Spleen (tissue), 13 donors: ENCODE measurements at places on chromosomes 6 and 20. TPM values are rescaled to one million over a fixed set of nuclear protein-coding genes. Genes with fewer than 3 reads are reported as not detected.

DNA sequence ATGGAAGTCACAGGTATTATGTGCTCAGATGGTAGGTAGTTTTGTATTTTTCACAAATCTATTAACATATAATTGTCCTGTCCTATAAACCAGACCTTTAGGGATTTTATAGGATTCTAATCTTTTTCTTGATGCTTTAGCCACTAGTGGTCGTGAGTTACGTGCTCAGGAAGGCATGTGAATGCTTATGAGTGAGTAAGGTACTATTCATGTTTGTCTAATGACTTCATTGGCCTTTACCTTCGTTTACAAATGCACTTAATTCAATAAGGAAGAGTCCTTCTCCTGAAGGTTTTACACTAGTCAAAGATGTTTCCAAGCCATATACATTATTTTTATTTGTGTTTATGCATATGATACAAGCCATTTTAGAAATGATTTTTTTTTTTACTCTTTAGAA lies 23.0 kb downstream of the PACRG start:
- DNase-seq: no peak

DNA sequence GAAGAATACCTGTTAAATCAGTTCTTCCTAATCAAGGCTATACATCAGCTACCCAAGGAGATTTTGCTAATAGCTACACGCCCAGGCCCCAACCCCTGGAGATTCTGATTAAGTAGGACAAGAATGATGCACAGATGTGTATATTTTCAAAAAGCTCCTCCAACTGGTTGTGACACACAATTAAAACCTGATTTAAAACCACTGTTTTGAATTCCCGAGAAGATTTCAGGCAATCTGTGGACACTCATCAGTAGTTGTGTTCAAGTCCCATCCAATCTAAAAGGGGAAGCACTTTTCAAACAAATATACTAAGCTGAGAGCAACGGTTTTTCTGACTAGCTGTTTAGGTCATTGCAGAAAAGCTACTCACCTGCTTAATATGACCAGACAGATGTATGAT lies 118.9 kb upstream of the NHSL1 start:
- no peak for DNase-seq

DNA sequence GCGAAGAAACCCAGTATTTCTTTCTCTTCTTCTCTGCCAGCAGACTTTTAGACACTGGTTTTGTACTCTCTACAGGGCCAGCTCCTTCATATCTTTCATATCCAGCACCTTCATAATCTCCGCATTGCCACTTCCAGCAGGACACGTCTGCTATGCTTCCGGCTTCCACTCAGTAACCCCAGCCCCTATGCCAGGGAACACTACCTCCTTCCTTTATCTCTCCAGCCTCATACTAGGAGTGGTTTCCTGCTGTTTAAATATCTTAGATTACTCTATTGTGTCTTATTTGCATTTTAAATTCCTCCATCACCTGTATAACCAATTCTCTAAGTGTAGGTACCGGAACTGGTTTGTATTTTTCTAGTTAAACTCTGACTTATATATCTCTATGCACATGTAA lies 667.8 kb upstream of the ID4 start:
- no peak for DNase-seq

- no peak for DNase-seq
Observed at GRCh38 chr6:27209659-27210269, 37.7 kb upstream of the PRSS16 start.

DNA sequence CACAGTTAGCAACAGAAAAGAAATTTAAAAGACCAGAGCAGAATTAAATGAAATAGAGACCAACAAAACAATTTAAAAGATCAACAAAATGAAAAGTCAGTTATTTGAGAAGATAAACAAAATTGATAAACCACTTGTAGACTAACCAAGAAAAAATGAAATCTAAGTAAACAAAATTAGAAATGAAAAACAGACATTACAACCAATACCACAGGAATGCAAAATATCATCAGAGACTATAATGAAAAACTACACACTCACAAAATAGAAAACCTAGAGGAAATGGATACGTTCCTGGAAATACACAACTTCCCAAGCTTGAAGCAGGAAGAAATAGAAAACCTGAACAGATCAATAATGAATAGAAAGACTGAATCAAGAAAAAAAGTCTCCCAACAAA lies 97.8 kb downstream of the WDR27 start:
- no peak for DNase-seq

DNA sequence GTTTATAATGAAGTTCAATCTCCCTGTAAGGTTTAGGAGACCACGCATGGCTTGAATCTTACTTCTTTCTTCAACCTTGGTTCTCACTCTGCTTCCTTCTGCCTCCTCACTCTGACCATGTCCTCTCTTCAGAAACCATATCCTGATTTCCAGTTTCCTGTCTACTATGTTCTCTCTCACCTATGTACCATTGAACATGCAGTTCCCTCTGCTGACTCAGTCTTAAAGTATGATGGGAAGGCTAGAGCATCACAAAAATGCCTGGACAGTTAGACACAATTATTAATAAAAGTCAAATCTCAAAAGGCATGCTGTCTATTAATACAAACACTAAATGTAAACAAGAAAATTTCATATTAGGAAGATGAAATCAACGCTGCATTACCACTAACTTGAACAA lies 151.6 kb downstream of the PRKN start:
- no peak for DNase-seq

GRCh38 chr20:50804437-50805348 lies 9.8 kb downstream of the BCAS4 start:
- no peak for DNase-seq

- no peak for DNase-seq
Observed at GRCh38 chr6:123640567-123641187, 3.9 kb upstream of the TRDN start.

GRCh38 chr6:147468634-147469033 lies 39.9 kb upstream of the SAMD5 start:
- no peak for DNase-seq

DNA sequence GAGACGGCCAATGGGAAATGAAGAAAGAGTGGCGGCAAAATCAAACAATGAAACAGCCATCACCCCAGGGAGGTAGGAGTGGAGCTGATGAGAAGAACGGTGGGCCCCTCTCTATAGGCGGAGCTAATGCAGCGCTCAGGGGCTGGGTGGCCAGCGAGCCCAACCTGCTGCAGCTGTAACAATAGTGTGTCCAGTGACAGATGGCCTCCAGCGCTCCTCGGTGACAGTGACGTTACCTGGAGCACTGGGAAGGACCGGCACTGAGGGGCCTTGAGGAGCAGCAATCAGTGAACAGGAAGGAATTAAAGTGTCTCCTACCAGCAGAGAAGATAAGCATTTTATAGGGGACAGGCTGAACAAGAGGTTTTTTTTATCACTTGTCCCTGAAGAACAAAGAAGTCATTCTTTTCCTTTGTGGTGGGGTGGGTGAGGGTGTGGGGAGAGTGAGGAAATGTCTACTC lies 81.6 kb downstream of the FOXA2 start:
- no peak for DNase-seq

DNA sequence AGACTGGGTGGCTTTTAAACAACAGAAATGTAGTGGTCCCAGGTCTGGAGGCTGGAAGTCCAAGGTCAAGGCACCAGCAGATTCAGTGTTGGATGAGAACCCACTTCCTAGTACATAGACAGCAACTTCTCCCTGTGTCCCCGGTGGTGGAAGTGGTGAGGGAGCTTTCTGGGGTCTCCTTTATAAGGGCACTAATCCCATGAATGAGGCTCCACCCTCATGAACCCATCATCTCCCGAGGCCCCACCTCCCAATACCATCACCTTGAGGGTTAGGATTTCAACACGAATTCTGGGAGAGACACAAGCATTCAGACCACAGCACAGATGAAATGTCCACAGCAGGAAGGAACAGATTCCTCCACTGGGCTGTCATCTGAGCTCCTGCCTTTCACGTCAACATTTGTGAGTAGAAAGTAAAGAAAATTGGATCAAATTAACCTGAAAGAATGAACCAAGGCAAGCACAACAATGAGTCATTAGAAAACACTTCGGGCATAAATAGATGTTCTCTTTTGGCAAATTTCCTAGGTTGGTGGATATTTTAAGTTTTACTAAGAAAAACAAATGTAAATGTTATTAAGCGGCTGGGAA lies 130.7 kb downstream of the RNASET2 start:
- no peak for DNase-seq

DNA sequence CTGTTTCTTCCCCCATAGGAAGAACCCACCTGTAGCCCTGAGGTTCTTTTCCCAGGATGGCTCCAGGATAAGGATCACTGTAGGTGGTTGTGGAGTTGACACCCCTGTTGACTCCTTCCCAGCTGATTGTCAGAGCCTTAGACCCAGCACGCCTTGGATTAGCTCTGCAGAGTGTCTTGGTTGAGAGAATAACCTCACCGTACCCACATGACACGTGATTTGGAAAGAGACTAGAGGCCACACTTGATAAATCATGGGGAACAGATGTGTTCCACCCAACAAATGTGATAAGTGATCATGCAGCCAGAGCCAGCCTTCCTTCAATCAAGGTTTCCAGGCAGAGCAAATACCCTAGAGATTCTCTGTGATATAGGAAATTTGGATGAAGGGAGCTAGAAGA lies 12.2 kb downstream of the BTN3A1 start:
- DNase-seq: no peak

DNA sequence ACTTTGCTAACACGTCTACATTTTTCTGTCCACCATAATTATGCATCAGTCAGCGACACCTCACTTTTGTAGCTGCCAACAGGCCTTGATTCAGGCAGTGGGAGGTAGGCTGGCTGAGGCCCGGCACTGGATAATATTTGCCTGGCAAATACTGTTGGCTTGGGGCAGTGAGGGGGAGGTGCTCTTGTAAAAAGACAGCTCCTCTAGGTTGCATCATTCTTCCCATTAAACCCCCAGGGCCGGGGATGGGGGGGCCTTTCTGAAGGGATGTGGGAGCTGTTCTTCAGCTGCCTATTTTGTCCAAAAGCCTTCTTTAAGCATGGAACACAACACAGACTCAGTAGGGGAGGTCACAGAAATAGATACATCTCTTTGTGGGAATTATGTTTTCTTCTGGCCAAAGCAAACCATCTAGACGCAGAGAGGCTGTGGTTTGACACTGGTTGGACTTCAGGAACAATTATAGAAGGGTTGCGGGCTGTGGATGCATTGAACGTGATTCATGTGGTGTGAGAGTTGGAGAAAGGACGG lies 338.3 kb upstream of the NT5E start:
- DNase-seq: no peak

- DNase-seq: no peak
Observed at GRCh38 chr20:13941031-13941430, 49.4 kb downstream of the SEL1L2 start.

- DNase-seq: no peak
Observed at GRCh38 chr6:89120371-89120770, 2.5 kb upstream of the SRSF12 start.

Gene EDN3
- polyA plus RNA-seq: 6.4 TPM

Gene OR2H1
- not detected for polyA plus RNA-seq

Gene SLC2A10
- polyA plus RNA-seq: 1.9 TPM

Gene MATN4
- not detected for polyA plus RNA-seq

Gene BMP6
- polyA plus RNA-seq: 0.65 TPM
